Psoas muscle (tissue), 8 donors: ENCODE measurements at places on chromosomes 5 and 9. TPM values are rescaled to one million over a fixed set of nuclear protein-coding genes. Genes with fewer than 3 reads are reported as not detected.

The FBP2 gene
- 55.8 TPM for total RNA-seq

The SPINK7 gene
- total RNA-seq: not detected

The MRNIP gene
- 3.3 TPM for total RNA-seq

The EFNA5 gene
- total RNA-seq: 1.1 TPM

The TRAPPC13 gene
- 11.3 TPM for total RNA-seq

DNA sequence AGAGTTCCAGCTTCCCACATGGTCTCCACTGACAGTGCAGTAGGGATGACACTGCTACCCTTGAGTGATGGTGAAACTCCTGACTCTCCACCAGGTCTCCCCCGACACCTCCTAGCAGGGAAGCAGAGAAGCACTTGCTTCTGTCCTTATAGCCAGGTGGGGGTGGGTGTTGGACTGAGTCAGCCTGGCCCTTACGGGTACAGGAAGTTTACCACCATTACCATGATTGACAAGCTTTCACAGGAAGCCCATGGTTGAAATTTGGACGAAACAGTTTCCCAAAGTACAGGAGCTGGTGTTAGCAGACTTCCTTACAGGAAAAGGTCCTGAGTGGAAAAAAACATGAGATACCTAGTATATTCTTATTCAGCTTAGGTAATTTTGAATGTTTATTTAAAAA, 3.1 kb upstream of the FBXL7 start:
- no peak for DNase-seq

- no peak for DNase-seq
Observed at GRCh38 chr9:136981588-136982231, 1.1 kb upstream of the LCNL1 start.

DNA sequence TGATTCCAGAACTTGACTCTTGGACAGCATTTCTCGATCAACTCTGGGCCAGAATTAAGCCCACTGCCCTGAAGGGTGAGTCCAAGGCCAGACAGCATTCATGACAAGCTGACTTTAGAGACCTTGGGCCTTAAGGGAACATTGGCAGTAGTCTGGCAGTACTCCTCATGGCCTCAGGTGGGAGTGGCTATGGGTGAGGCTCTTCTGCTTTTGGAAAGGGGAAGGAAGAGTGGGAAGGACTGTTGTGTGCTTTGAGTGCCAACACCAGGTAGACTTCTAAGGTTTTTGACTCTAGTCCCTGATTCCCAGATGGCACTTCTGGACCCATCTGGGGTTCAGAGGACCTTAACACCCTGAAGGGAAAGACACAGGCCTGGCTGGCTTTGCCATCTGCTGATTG, 530.4 kb downstream of the ACTL7B start:
- no peak for DNase-seq

DNA sequence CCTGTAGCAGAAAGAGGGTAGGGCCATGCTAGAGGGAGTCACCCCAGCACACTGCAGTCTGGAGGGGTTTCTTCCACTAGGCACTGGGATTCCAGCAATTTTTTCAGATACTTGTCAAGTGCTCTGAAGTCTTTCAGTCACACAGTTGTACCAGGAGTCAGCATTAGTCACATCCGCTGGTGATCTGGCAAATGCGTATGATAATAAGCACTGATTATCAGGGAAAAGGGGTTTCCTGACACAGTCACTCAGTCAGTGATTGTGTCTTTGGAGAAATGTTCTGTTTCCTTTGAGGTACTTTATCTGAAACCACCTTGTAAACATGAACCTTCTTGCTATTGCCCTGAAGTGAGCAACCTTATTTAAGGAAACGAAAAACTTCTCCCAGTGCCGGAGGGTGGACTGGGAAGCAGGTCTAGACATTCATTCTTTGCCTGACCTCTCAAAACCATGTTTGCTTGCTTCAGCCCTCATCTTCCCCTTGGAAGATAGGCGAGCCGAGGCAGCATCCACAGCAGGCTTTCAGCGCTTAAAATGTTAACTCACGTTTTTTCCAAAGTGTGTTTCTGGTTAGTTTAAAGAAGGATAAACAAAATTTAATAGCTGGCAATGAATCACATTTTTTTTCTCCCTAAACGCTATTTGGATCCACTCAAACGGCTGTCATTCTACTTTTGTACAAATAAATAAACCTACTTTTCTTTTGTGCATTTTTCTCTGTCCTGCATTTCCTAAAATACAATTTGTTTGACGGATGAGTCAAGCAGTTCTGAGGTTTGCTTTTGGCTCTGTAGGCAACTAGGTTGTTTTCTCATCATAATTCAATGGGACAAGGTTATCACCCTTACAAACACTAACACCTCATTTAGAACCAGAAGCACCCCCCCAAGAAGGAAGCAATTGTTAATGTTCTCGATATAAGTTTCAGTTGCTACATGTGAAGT, 77.7 kb downstream of the FOXD1 start:
- no peak for DNase-seq

DNA sequence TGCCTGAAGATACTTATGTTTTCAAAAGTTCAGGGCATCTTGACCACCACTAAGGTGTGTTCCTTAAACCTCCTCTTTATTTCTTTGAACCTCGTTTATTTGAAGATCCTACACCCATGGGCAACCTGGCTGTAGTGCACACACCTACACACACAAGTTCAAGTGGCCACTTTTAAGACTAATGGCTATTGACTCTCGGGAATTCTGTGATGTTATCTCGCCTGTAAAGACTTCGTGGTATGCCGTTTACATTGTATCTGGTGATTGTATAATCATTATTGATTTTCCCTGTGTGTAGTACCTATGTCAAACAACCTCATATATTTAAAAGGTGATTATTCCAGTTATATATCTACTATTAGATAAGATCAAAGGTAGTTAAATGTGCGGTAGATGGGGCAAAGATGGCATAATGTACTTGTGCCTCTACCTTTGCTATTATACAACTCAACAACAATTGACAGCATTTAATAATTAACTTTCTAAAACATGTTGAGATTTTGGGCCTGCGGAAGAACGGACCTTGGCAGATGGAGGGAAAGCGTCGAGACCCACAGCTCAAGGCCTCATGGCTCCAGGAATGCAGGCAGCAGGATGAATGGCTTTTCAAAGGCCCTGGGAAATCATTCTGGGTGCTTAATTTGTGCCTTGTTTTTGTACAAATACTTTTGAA, 51.4 kb upstream of the IRX2 start:
- no peak for DNase-seq

- no peak for DNase-seq
Observed at GRCh38 chr5:34680896-34681295, 24.8 kb downstream of the RAI14 start.

- no peak for DNase-seq
Observed at GRCh38 chr9:94672811-94673487, 33.6 kb upstream of the FBP1 start.

DNA sequence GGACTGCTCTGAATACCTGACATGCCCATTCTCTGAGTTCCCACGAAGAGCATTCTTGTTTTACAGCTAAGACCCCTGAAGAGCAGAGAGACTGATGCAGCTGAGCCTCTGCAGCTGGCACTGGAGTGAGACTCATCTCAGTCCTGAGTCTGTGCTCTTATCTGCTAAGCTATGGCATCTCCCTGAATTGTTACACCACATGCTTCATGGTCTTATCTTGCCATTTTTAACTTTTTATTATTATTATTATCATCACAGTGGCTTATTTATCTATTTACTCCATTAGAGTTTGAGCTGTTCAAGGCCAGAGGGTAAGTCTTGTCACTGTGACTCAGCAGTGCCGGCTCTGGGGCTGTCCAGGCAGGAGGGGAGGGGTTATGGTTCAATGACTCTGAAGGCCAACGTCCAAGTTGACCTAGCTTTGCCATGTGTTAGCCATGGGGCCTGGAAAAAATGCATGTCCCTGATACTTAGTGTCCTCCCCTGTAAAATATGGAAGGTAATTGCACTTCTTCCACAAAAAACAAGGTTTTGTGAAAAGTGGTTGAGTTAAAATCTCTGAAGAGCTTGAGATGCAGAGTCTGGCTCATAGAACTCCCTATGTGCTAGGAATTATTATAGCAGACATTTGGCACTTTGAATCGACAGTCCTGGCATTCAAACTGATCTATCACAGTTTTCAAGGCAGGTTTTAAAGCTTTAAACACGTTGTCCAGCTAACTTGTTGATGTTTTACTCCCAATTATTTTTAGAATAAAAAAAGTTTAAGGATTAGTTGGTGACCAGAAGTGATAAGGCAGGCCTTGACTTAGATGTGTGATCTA, 94.6 kb downstream of the ALDH1A1 start:
- DNase-seq: no peak

GRCh38 chr9:108885643-108886348, 23.7 kb downstream of the ACTL7A start:
- no peak for DNase-seq

DNA sequence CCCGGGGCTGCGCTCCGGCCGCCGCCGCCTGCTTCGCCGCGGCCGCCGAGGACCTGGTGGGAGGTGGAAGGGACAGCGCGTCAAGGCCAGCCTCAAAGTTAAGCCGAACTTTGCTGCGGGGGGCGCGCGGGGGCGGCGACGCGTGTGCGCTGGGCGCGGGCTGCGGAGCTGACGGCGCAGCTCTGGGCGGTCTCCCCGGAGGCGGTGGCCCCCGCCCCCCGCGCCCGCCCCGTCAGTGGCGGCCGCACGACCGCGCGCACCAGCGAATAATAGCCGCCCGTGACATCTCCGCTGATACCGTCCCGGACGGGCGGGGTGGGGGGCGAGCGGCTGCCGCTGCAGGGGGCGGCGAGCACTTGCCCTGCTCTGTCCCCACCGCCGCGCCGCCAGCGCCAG, 579 bp upstream of the FAM78A start:
- DNase-seq: no peak

DNA sequence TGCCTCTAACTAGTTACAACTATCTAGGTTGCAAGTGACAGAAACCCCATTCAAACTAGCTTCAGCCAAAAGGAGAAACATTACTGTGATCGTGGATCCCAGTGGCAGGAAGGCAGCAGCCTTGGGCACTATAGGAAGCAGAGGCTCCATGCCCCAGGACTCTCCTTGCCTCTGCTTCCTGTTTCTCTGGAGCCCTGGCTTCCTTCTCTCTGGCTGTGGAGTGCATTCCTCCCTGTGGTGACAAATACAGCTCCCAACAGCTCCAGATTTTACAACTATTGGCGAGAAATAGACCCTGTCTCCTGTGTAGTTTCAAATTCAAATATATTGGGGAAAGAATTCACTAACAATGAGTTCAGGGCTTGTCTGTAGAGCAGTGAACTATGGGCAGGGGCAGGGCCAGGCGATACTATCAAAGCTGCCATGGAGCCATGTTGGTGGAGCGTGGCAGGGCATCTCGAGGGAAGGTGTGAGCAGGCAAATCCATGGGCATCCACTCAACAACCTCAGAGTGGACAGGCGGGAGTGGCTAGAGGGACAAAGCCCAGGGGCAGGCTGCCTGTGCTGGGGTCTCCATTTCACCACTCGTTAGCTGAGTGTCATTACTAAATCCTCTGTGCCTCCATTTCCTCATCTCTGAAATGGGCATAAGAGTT, 189.5 kb downstream of the ERCC6L2 start:
- DNase-seq: no peak

- DNase-seq: no peak
Observed at GRCh38 chr5:17448877-17449276, 49.2 kb upstream of the TAF11L2 start.

DNA sequence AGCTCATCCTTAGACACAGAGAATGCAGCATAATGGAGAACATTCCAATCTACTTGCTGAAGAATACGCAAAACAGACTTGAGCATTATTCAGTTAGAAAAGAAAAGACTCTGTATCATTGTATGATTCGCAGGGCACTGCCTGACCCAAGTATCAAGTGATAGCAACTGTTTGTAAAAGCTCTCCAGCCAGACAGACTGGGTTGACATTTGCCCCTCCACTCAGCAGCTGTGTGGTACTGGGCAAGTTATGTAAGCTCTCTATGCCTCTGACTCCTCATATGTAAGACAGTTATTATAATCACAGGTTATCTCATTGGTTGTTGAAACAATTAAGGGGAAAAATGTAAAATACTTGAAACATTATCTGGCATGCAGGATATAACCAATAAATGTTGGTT, 505.0 kb downstream of the ELAVL2 start:
- no peak for DNase-seq

GRCh38 chr5:107063511-107063910, 607.2 kb downstream of the EFNA5 start:
- no peak for DNase-seq

- no peak for DNase-seq
Observed at GRCh38 chr9:92829420-92829819, 48.4 kb downstream of the ZNF484 start.
